ENCODE measurements at places on chromosomes 2 and 18. TPM values are rescaled to one million over a fixed set of nuclear protein-coding genes. Genes with fewer than 3 reads are reported as not detected.

GRCh38 chr2:49796266-49796665 lies 642.0 kb upstream of the FSHR start:
- DNase-seq = no peak

DNA sequence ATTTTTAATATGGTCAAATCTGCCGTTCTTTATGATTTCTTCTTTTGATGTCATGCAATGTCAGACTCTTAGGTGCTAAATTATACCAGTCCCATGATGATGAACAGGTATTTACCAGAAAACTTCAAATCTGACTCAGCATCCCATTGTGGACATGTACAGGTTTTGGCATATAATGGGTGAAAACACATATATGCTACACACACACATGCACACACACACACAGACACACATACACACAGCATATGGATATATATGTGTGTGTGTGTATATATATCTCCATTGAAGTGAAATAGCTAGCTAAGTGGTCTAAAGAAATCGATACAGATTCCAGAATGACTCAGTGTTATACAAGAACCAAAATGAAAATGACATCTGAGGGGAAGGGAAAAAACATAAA lies 7.4 kb downstream of the PLEK start:
- DNase-seq = no peak

The MAL gene
- not detected for total RNA-seq

The CCDC74A gene
- total RNA-seq = 73.3 TPM

DNA sequence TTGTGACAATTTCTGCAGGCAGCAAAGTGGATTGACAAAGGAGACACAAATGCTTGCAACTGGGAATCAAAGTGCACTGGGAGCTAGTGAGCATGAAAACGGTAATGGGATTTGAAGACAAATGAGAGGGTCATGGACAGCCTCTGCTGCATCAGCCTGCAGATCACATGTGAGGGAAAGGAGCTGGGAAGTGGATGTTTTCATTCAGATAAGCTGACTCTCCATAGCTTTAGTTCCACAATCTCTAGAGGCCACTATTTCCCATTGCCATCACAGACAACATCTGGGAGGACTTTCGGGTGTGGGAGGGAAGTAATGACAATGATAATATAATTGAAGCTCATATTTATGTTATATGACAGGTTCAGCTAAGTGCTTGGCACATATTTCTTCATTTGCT lies 28.4 kb downstream of the ADCYAP1 start:
- DNase-seq = no peak

- no peak for DNase-seq
Measured at GRCh38 chr2:11090187-11090586, 65.1 kb upstream of the SLC66A3 start.

GRCh38 chr2:58545300-58546280 lies 304.5 kb upstream of the FANCL start:
- no peak for DNase-seq

DNA sequence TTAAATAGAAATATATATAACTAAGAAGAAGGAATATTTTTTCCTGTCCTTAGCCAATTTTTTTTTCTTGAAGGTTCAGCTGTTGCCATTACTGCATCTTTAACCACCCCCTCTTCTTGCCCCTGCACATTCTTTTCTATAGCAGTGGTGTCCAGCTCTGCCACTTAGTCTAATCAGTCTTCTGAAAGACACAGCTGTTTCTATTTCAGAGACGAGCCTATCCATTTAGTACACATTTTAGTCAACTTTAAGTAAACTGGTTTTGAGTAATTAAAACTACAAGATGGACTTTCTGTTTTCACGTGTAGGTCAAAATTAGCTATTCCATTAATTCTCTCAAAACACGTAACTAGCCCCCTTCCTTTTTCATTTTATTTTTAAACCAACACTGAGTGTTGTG lies 21.0 kb downstream of the SPOPL start:
- DNase-seq = no peak

- no peak for DNase-seq
Measured at GRCh38 chr2:191389288-191389687, 144.1 kb downstream of the MYO1B start.

The AFF3 gene
- 2.2 TPM for total RNA-seq

The LANCL1 gene
- total RNA-seq = 55.4 TPM

The HOXD3 gene
- total RNA-seq = 3.3 TPM

The NEU4 gene
- total RNA-seq = not detected
